ENCODE measurements at places on chromosomes 11 and 22.

- DNase-seq: peak; percentile 18
These were observed 106.8 kb downstream of the RBFOX2 start for GRCh38 chr22:35921777-35922176.

GRCh38 chr11:19777039-19777376, 64.4 kb downstream of the NAV2 start:
- DNase-seq: no peak

GRCh38 chr11:16347928-16348685, 8.2 kb downstream of the SOX6 start:
- DNase-seq: no peak

- no peak for DNase-seq
These were observed 1.7 kb upstream of the KCNA4 start for GRCh38 chr11:30018495-30018894.

Data from NCI-H2171 (cell line).